Fibroblast of gingiva (primary cell): ENCODE measurements at places on chromosomes 11 and 22.

DNA sequence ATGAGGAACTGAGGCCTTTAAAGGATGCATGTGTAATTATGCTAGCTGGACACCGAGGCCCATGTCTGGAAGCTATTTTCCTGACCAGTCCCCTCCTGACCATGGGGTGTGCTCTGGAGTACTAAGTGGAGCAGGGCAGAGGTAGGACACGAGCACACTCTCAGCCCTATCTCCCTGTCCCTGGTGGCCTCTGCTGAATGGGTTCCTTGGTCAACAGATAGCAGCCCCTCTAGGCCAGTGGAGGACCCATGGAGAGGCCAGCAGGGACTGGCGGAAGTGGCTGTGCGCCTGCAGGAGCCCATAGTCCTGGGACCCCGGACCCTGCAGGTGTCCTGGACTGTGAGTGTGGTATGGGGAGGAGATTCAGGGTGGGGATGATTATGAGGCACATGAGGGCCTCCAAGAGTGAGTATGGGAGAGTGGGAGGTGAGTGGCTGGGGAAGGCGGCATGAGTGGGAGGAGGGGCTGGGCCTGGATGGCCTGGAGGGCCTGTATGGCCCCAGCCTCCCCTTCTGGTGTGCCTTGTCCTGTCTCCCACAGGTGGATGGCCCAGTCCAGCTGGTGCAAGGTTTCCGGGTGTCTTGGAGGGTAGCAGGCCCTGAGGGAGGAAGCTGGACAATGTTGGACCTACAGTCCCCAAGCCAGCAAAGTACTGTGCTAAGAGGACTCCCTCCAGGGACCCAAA is 9.5 kb downstream of the ROBO3 start:
- DNase-seq: no peak

DNA sequence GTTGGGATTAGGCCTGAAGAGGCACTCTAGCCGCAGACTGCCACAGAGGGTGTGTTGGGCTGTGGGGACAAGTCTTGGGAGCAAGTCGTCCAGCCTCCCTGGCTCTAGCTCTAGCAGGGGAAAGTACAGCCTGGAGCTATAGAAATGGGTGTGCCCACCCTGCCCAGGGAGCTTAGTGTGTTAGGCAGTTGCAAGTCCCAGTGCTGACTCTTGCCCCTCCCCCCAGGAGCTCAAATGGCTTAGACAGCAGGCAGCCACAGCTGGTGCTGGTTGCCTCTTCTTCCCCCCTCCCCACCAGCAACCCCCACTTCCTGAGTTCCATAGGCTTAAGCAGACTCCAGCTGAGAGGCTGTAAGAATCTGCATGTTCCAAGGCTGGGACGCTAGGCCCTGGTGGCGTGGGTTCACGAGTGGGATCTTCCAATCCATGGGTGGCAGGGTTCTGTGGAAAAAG is 61.2 kb downstream of the GUCY1A2 start:
- DNase-seq: no peak

DNA sequence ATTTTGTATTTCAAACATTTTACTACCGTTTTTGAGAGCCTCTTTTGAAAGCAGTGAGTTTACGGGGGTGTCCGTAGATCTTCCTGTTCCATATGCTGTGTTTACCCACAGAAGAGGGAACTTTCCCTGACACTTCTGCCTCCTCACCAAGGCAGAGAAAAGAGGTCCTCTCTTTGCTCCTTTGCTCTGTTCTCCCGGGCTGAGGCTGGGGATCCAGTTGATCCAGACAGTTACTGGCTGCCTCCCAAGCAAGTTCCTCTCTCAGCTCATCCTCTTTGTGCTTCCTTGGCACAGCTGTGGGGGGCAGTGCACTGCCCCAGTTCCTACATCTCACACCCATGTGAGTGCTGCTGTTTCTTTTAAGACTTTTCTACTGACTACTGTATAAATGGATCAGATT is 813.7 kb downstream of the NTM start:
- no peak for DNase-seq

GRCh38 chr11:69535908-69536307 is 54.4 kb downstream of the LINC01488 start:
- no peak for DNase-seq

DNA sequence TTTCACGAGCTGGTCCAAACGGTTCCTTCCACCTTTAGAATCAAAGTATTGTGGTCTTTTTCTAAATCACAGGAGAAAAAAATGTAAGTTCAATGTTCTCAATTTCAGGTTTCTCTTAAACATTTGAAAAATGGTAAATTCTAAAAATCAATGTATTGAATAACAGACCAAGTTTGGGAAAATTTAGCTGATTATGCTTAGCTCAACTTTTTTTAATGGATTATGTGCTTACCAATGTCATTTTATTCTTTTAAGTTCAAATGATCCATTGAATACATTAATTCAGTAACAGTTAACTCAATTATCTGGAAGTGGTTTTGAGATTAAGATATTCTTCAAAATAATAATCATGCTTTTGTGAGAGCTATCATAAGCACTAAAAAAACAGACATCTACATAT is 5.1 kb downstream of the PRDM10 start:
- DNase-seq: no peak

DNA sequence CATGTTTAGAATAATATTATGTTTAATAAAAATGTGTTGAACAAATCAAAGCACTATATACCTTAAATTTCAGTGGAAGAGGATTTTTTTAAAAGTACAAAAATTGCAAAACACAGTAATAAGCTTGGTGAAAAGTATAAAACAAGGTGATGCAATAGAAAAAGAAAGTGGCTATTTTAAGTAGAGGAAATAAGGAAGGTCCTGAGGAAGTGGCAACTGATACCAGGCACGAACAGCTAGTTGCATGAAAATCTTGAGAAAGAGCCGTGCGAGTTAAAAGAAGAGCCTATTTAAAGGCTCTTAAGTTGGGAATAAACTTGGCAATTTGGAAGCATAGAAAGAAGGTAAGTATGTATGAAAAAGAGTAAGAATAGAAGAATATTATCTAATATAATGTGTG is 1679.3 kb downstream of the LRRC4C start:
- DNase-seq: no peak

DNA sequence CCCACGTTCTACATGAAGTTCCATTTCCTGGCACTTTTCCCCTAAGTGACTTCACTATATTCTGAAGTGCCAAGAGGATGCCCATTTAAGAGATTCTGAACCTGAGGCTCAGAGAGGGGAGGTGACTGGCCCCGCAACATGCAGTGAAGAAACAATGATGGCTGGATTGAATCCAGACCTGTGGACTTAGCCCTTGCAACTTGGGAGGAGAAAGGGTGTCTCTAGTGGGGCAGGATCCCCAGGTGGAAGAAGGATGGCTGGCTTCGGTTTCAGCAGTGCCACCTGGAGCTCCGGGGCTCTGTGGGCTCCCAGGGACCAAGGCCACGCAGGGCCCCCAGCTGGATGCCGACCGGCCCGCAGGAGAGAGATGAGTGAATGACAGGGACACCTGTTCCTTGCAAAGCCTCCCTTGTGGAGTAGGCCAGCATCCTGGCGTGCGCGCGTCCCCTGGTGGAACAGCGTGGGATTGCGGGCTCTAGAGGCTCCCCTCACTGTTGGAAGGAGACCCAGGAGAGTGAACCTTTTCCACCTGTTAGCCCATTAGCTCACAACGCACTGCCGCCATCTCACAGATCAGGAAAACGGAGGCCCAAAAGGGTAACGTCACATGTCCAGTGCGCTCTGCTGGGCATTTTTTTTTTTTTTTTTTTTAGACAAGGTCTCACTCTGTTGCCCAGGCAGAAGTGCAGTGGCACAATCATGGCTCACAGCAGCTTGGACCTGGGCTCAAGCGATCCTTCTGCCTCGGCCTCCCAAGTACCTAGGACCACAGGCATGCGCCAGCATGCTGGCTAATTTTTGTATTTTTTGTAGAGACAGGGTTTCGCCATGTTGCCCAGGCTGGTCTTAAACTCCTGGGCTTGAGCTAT is 104.7 kb downstream of the KIAA1671 start:
- no peak for DNase-seq

- no peak for DNase-seq
Measured at GRCh38 chr11:119752946-119753345, 23.9 kb upstream of the NECTIN1 start.

GRCh38 chr22:40583053-40583741 is 53.3 kb downstream of the MRTFA start:
- peak; percentile 13 for DNase-seq

- DNase-seq: no peak
Measured at GRCh38 chr11:19933801-19934488, 221.3 kb downstream of the NAV2 start.

DNA sequence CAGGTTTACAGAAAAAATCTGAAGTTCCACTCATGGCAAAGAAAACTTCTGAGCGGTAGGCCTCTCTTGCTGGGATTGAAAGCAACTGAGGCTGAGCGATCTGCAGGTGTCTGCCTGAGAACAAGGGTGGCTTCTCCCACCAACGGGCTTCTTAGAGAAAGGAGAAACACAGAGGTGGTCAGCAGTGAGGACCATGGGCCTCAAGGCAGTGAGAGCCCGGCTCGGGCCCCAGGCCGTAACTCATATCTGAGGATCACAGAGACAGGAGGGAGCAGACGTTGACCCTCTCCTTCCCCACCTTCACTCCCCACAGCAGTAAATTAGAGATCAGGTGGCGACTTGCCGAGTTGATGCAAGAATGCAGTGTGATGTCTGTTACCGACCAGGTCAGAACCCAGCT is 50.9 kb upstream of the RTL6 start:
- no peak for DNase-seq
